Effector memory CD4-positive, alpha-beta T cell (primary cell): ENCODE measurements at places on chromosomes 16 and 17.

- no peak for DNase-seq
Measured at GRCh38 chr17:42270596-42270995, 5.6 kb downstream of the STAT5B start.

DNA sequence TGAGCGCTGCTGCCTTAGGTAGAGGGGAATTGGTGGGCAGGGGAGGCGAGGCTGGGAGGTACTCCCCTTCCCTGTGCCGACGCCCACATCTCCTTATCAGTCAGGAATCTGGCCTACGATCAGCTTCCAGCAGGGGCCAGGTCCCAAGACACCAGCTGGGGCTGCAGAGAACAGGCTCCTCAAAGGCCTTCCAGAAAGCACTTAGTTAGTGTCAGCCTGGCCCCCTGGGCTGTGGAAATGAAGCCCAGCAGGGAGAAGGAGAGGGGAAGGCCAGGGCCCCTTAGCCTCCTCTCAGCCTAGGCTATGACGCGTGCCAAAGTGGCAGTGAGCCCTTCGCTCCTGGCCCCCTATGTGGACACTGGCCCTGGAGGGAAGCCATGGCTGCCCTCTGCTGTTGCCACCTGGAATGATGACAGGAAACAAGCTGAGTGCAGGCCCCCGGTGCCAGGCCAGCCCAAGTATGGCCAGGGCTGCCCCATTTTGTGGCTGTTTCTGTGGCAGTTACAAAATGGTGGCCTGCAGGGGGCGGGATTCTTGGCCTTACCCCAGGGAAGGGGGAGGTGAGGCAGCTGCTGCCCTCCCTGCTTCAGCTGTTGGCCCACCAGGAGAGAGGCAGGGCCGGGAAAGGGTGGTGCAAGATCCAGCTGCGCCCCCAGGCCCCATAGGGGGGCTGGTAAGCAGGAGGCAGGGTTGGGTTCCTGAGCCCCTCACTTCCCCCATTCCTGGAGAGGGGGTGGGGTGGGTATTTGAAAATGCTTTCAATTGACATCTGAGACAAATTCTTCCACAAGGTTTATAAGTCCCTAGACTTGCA lies 11.3 kb downstream of the TBX4 start:
- no peak for DNase-seq

DNA sequence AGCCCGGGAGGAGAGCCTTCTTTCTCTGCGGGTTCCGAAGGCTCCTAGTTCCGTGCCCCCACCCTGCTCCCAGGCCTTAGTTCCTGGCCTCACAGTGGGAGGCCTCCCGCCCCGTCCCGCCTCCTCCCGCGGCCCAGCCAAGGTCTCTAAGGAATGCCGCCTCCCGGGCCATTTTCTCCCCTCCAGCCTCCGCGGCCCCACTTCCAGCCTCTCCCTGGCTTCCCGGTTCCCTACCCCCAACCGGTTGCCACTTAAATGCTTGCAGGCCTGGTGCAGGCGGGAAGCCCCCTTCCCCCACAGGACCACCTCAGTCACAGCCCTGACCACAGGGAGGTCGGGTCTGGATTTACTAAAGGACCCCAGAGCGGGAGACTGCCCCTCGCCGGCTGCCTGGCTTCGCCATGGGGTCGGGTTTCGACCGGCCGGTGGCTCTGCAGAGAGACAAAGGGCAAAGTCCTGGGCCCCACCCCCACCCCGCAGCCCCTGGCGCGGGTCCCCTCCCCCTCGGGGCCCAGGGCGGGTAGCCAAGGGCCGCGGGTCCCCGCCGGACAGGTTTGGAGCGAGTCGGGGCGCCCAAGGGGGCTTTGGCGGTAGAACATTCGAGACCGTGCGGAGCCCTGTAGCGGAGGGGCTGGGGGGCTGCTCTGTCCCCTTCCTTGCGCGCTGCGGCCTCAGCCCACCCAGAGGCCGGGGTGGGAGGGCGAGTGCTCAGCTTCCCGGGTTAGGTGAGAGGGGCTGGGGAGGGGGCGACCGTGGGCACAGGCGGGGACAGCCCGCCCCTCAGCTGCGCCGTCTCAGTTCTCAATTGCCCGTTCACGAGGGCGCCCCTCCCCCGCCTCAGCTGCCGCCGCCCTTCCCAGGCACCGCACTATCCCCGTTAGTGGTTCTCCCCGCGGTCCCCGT lies 16.4 kb downstream of the IGF2BP1 start:
- DNase-seq: no peak

- DNase-seq: no peak
Measured at GRCh38 chr17:17355426-17355825, 52.3 kb downstream of the NT5M start.

- no peak for DNase-seq
Measured at GRCh38 chr16:81823111-81823510, 44.0 kb downstream of the PLCG2 start.

- no peak for DNase-seq
Measured at GRCh38 chr17:63960430-63960829, 12.3 kb downstream of the SCN4A start.

DNA sequence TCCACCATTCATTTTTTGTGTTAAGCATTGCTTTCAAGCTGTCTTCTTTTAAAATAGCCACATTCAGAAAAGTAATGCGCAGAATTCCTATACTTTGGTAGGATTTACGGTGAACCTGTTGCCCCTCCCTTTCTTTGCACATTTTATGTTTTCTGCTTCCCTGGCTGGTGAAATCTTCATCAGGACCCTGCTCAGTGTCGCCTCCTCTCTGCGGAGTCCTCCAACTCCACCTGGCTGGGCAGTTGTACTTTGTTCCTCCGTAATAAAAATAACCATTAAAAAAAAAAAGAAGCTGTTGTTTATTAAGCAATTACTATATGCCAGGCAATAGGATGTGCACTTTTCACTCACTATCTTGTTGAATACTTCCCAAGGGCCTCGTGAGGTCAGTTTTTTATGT lies 2.9 kb downstream of the UMOD start:
- no peak for DNase-seq

DNA sequence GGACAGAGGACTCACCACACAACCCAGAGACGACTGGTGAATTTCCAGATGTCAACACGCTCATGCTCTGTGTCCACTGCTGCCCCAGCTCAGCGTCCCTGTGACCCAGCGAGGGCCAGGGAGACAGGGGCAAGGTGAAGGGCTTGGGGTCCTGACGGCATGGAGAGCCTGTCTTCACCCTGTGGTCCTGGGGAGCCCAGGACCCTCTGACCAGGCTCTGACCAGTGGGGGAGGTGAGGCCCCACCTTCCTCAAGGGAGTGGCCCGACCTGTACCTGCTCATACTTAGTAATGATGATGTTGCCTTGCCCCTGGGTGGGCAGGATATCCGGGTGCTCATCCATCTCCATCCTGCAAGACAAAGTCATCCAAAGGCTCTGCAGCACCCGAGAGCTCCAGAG lies 39.8 kb downstream of the TNFRSF13B start:
- no peak for DNase-seq

GRCh38 chr17:50021681-50022370 lies 26.8 kb upstream of the DLX3 start:
- no peak for DNase-seq

DNA sequence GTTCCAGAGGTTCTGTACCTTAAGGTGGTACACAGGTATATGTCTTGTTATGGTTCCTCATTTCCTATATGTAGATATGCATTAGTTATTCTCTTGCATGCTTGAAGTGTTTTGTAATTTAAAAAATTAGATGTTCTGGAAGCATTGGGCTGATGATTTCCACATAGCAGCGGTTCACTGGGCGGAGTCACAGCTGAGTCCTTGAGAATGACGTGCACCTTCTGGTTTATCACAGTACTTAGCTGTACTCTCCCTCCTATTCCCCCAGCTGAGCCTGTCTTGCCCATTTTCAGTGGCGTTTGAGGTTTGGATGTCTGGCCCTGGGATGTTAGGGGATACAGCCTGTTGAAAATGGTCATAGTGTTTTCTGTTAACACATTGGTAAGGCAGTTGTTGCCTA lies 327.1 kb downstream of the SNX29 start:
- DNase-seq: no peak
